ENCODE measurements at places on chromosomes 2 and 18.
A peak's percentile ranks its signal among the peaks of the same experiment; 100 is the strongest.

- peak; percentile 19 for DNase-seq
Observed at GRCh38 chr2:102226612-102227391, 40.0 kb downstream of the IL1RL2 start.

GRCh38 chr18:75210274-75211001, at the start of gene TSHZ1:
Gene TSHZ1, plus strand, starts transcription at chr18:75210797. Its CDS starts 1,080 bp downstream, at chr18:75211877.
- no peak for DNase-seq

DNA sequence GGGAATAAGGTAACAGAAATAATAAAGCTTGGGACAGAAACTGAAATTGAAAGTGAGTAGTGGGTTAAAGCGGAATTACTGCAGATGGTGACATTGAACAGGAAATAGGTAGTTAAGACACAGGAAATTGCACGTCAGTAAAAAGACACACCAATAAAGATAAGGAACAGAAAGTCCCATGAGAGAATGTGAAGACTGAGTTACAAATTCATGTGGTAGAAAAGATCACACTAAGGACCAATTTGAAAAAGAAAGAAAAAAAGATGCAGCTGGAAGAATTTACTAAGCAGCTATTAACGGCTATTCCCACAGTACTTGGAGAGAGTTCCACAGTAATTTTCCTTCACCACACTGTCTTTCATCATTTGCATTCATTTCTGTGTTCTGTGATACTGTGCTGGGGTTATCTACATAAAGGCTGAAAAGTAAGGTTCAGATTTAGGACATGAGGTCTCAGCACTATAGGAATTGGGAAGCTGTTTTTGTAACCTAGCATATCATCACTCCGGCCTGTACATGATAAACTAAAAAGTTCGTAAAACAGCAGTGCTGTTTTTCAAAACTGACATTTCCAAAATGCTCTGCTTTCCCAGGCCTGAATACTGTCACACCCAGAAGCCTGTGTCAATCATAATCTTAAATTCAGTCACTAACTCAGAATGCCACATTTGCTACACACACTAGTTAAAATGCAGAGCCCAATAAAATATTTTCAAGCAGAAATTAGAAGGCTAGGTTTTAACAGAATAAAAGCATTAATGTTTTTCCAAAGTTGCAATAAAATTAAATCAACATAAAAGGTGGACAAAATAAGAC, 42.9 kb downstream of the SRBD1 start:
- no peak for DNase-seq

- no peak for DNase-seq
Observed at GRCh38 chr2:42191285-42192009, 22.3 kb downstream of the EML4 start.

DNA sequence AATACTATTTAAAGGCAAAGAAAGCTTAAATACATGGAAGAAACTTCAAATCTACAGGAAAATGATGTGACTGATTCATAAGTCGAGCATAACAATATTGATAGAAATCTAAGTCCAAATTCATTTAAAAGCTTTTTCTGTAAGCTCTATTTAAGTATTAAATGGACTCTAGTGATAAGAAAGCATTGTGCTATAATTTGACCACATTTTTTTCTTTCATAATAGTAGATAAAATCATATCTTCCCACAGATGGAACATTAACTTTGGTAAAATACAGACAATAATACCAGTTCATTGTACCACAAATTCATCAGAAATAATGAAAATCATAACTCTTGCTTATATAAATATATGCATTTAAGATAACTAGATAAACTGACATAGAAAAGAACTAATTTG, 366.5 kb downstream of the GALNT13 start:
- no peak for DNase-seq

- DNase-seq: no peak
Observed at GRCh38 chr18:40937386-40937785, 1017.6 kb upstream of the PIK3C3 start.

DNA sequence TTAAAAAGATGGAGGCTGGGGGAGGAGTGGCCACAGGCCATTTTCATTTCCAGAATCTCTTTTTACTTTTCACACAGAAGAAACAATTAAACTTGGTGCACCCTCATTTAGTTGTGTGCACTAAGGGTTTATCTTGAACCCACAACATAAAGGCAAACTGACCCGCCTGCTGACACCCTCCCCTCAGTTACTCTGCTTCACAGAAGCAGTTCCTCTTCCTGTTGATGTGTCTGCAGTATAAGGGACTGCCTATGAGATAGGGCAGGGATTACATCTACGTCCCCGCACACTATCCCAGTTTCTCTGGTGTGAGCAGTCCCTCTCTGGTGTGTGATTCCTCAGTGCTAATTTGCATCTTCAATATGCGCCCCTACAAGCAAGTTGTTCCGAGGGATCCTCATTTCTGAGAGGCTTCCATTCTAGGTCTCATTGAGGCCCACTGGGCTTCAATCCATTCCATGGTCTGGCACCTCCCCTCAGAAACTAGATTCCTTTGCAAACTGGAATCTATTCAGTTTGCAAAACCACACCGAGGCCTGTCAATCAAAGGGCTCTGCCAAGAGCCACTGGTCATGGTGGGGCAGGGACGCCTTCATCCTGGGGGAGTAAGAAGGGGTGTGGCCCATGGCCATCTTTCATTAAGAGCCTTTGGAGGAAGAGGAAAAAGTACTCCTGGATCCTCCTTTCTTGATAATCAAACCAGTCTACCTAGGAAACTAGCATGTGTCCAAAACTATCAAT, 12.3 kb downstream of the CREG2 start:
- DNase-seq: no peak

- no peak for DNase-seq
Observed at GRCh38 chr18:75052475-75052874, 156.5 kb downstream of the PTGR3 start.

DNA sequence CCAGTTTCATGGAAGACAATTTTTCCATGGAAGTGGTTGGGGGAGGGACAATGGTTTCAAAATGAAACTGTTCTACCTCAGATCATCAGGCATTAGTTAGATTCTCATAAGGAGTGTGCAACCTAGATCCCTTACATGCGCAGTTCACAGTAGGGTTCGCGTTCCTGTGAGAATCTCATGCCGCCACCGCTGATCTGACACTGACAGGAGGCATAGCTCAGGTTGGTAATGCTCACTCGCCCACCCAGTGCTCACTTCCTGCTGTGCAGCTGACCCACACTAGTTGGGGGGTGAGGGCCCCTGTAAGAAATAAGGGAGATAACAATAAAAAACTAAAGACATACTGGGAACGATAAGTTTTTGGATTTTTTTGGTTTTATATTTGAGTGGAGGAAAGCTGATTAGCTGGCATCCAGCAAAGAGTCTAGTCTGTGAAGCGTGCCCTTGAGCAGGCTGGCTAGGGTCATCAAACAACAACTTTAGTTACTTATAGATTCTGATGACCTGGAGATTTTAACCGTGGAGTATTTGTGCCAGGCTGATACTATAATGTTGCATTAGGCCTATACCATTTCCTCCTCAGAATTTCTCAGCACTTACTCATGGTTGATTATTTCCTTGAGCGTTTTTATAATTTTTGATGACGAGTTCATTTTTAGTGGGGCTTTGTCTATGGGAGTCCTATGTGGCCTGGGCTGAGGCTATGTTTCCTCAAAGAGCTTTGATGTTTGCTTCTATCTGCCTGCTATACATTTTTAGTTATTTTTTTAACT, 6.3 kb upstream of the MCFD2 start:
- DNase-seq: no peak

DNA sequence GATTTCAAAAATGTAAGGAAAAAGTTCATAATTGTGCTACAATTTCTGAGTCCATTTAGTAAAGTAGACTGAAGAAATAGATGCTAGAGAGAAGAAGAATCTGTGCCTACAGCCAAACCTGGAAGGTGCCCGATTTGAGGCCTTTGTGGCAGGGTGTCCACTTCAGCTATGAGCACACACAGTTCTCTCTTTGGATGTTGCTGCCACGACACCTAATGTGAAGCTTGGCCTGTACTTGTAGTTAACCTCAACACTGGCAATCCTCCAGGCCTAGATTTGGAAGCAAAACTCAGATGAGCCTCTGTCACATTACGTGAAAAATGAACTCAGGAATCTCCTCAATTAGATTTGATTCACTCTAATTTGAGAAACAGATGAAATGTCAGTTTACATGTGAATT, 90.1 kb upstream of the LRP1B start:
- DNase-seq: no peak

GRCh38 chr2:88350331-88351248, 101.9 kb downstream of the FOXI3 start:
- DNase-seq: peak; percentile 12

- no peak for DNase-seq
Observed at GRCh38 chr18:72588360-72588759, 44.2 kb upstream of the CBLN2 start.

DNA sequence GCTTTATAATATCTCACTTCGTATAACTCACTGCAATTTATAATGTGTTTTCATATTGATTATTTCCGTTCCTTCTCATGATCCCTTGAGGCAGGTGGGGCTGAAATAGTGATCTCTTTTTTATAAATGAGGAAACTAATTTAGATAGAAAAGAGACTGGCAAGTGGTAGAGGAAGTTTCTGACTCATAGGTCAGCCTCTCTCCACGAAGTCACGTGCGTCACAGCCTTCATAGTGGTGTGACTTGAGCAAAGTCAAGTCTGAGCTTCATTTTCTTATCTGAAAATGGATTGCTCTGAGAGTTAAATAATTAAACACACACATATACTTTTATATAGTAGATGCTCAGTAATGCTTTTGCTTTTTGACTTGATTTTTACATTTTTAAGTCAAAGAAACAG, 19.9 kb downstream of the ABCG5 start:
- DNase-seq: no peak

GRCh38 chr2:26495705-26496297, 17.9 kb upstream of the OTOF start:
- DNase-seq: no peak

DNA sequence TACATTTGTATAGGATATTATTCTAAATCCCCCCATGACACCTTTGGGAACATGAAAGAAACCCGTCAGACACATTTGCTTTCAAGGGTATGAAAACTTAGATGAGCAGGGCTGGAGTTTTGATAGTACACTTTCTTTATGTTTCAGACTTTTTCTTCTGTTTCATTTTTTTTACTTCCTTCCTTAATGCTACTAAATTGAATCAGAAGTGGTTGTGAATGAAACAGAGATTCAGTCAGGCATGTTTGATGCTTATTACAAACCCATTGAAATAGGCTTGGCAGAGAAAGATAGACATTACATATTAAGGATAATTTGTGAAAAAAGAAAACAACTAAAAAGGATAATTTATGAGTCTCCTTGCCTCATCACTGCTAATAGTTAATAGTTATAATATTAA, 26.8 kb downstream of the SLC30A6 start:
- no peak for DNase-seq

DNA sequence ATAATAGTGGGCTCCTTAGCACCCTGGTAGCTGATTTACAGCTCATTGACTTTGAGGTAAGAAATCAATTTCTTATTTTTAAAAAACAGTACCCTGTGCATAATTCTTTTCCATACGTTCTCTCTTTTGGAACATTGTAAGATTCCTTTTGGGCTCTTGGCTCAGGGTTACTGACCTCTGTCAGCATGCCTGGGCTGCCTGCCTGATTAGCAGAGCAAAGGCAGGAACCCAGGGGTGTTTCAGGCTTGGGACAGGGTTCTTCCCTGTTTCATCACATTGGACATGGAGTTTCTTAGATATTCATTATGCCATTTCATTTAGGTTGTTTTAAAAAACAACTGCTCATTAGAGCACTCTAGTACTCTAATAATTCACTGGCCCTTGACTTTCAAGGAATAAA, 73.8 kb upstream of the ITM2C start:
- DNase-seq: no peak

GRCh38 chr2:239198221-239198620, 202.6 kb downstream of the HDAC4 start:
- no peak for DNase-seq

GRCh38 chr18:10101729-10102128, 187.9 kb downstream of the VAPA start:
- DNase-seq: no peak

DNA sequence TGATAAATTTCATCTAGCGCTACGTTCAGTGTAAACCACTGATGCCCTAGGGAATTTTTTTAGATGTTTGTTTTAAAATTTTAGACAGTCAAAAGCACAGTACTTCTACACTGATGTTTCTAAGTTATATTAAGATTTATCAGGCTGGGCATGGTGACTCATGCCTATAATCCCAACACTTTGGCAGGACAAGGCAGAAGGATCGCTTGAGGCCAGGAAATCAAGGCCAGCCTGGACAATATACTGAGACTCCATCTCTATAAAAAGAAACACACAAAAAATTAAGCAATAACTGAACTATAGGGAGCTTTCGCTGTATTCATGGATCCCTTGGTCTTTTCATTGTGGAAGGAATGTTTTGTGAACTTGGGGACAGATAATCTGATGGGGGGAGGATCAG, 50.6 kb upstream of the MAPRE2 start:
- DNase-seq: no peak

- no peak for DNase-seq
Observed at GRCh38 chr2:165105926-165106325, 97.9 kb downstream of the SCN3A start.

DNA sequence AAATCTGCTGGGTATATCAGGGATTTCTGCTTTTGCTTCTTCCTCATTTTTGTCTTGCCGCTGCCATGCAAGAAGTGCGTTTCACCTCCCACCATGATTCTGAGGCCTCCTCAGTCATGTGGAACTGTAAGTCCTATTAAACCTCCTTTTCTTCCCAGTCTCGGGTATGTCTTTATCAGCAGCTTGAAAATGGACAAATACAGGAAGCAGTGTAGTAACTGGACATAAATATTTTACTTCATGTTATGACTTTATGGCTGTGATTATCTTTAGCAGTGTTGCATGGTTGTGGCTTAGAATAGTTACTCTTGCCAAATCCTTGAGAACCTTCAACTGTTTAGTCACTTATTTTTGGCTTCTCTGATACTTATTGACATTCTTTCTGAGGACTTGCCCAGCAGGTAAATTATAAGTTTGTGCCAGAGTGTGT, 66.2 kb upstream of the DLX2 start:
- DNase-seq: no peak

DNA sequence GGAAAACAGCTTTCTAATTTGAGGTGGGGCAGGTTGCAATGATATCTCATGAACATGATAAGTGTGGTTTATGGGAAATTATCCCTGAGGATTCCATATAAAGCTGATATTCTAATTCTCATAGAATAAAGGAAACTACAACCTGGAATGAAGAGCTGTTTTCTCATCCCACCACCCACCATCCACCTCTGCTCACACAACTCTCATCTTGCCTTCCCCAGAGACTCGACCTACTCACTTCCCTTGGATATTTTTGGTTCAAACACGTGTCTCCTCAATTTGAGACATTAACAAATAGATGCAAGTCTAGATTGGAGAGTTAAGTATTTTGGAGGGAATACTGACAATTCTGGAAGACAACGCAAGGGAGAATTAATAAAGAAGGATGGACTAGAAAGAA, 490.9 kb downstream of the TMEM182 start:
- DNase-seq: no peak

DNA sequence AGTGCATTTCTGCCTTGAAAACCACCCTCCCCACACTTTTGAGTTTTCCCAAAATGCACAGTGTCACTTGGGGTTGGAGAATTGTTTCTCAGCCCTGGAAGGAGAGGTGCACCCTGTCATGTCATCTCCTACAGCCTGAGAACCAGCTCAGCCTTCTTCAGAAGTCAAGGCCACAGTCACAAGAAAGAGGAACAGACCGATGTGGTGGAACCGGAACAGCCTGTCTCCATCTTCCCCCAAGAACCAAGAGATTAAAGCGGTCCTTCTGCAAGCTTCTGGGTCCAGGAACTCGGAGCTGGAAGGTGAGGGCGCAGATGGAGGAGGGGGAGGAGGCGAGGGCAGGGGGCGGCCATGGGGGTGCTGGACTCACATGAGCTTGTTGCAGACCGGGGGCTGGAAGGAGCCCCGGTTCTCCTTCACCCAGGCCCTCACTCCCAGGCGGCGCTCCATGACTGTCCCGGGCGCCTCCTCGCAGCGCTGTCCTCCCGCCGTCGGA, 248 bp downstream of the HAAO start:
- no peak for DNase-seq

Data from caudate nucleus (tissue), 63 donors.